Skeletal muscle tissue (tissue), 5 donors: ENCODE measurements at places on chromosomes 4 and X. TPM values are rescaled to one million over a fixed set of nuclear protein-coding genes. Genes with fewer than 3 reads are reported as not detected.

AFP gene
- total RNA-seq: 1.0 TPM

RIBC1 gene
- 0.52 TPM for total RNA-seq

UGT2A3 gene
- not detected for total RNA-seq

BMPR1B gene
- total RNA-seq: 22.4 TPM

DUSP21 gene
- total RNA-seq: not detected

DCHS2 gene
- 18.3 TPM for total RNA-seq

RHOXF2 gene
- total RNA-seq: not detected

HERC5 gene
- total RNA-seq: 5.7 TPM

SULT1B1 gene
- total RNA-seq: 0.52 TPM

GABRG1 gene
- total RNA-seq: under 0.01 TPM

GRIA2 gene
- 3.1 TPM for total RNA-seq

DGKK gene
- not detected for total RNA-seq

CSAG2 gene
- total RNA-seq: not detected

OSTC gene
- total RNA-seq: 109 TPM

ZDHHC15 gene
- 3.7 TPM for total RNA-seq

POU4F2 gene
- not detected for total RNA-seq

PLA2G12A gene
- 5.2 TPM for total RNA-seq

NAT8L gene
- total RNA-seq: 1.0 TPM

CTAG1A gene
- total RNA-seq: not detected

HPGD gene
- 5.7 TPM for total RNA-seq

PYURF gene
- 52.2 TPM for total RNA-seq

SHISA3 gene
- 1.6 TPM for total RNA-seq

FRG1 gene
- total RNA-seq: 13.6 TPM

WDR19 gene
- 17.2 TPM for total RNA-seq

PARM1 gene
- total RNA-seq: 28.7 TPM

ART3 gene
- total RNA-seq: 19.3 TPM

PITX2 gene
- 16.2 TPM for total RNA-seq

FTSJ1 gene
- total RNA-seq: 20.9 TPM

NCAPG gene
- 8.4 TPM for total RNA-seq

ALG13 gene
- 27.7 TPM for total RNA-seq

FRG2 gene
- not detected for total RNA-seq

AGTR2 gene
- total RNA-seq: 40.2 TPM

SLITRK2 gene
- 0.52 TPM for total RNA-seq

HCCS gene
- total RNA-seq: 19.3 TPM

TLR7 gene
- total RNA-seq: 2.1 TPM

MXRA5 gene
- total RNA-seq: 34.4 TPM

SPANXB1 gene
- total RNA-seq: not detected

TREX2 gene
- 3.7 TPM for total RNA-seq

CYTL1 gene
- total RNA-seq: 2.1 TPM

IL13RA2 gene
- 1.0 TPM for total RNA-seq

RPGR gene
- total RNA-seq: 6.3 TPM

HAND2 gene
- total RNA-seq: 1.0 TPM
